Coronary artery (tissue), 2 donors: ENCODE measurements at places on chromosomes 1 and 21.

DNA sequence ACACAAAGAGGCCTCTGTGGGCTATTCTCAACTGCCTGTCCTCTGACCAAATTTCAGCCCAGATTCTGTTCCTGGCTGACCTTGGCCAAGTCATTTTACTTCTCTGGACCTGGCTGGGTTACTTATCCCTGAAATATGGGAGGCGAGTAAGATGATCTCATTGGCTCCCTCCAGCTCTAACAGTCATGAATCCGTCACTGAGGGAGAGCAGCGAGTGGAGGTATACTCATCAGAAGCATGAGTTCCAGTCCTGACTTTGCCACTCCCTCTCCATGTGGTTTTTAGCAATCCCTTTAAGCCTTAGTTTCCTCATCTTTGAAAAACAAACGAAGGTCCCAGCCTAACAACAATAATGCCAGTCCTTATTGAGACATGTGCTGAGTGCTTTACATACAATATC is 63.5 kb downstream of the CCDC185 start:
- DNase-seq, result no peak

DNA sequence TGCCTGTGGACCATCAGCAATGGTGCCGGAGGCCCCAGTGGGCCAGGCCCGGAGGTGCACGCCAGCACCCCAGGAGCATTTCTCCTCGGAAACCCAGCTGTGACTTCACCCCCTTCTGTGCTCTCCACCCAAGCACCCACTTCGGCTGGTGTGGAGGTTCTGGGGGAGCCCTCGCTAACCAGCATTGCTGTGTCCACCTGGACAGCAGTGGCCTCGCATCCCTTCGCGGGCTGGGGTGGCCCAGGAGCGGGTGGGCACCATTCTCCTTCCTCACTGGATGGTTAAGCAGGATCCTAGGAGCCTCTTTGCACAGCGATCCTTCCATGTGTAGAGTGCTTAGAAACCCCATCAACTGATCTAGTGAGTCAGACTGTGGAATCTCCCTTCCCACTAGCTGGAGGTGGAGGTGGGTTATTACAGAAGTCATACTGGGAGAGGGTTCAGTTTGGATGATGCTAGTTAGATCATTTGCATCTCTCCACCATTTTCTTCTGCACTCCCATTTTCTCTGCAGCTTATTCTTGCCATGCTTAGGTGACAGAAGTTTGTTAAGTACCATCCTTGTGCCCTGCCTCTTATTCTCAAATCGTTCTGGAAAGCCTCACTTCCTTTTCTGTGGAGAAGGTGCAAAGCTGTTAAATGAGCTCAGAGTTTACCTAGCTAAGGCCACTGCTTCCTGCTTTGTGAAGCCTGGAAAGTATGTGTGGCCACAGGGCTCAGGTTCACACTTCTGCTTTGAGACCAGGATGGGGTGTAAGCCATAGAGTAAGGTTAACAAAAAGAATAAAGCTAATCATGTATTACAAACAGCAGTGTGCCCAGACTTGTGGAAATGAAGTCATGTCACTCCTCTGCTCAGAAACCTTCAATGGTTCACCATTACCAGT is 32.3 kb downstream of the TBX19 start:
- no peak for DNase-seq

DNA sequence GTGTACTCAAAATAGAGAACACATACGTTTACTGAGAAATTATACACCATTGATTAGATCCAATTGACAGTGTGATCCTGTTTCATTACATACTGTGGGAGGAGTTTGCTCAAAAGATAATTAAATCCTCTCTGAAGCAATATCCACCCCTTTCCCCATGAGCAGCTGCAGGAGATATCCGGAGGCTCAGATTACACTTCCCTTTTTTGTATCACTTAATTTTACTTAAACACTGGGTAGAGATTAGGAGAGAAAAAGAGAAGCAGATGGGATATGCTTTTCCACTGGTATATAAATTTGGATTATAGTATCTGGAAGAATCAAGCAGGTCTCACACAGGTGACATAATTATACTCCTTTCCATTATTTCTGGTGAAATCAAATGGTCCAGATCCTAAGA is 333.3 kb upstream of the ZRANB2 start:
- DNase-seq, result no peak

GRCh38 chr1:52767596-52768280 is 41.5 kb downstream of the ZYG11B start:
- no peak for DNase-seq

DNA sequence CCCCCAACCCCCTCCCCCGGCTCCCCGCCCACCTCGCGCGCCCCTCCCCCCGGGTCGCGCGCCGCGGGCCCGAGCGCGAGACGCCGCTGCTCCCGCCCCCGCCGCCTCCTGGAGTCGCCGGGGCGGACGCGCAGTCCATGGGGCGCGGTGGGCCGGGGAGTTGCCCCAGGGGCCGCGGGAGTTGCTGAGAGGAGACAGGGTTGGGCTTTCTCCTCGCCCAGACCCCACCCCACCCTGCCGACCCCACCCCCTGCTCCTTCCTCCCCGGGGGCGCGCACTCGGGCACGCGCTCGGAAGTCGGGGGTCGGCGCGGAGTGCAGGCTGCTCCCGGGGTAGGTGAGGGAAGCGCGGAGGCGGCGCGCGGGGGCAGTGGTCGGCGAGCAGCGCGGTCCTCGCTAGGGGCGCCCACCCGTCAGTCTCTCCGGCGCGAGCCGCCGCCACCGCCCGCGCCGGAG is at the start of gene LAMC1:
TSS of gene LAMC1 (plus strand) at position 275 of the 455 bp plus-strand sequence. CDS start 297 bp downstream, outside the sequence.
- peak; percentile 83 for DNase-seq

GRCh38 chr1:4674676-4675075 is 20.3 kb downstream of the AJAP1 start:
- no peak for DNase-seq

GRCh38 chr1:46983166-46983829 is 40.2 kb upstream of the CYP4X1 start:
- DNase-seq, result no peak
